ENCODE measurements at places on chromosomes 7 and 10.
A peak's percentile ranks its signal among the peaks of the same experiment; 100 is the strongest.

GRCh38 chr10:4982764-4983226 lies 19.6 kb downstream of the AKR1C1 start:
- no peak for DNase-seq

GRCh38 chr10:103493362-103493915 lies at the start of gene NEURL1:
TSS of gene NEURL1 (plus strand) at chr10:103493705. CDS start at chr10:103494388, 683 bp downstream.
- peak; percentile 51 for DNase-seq

DNA sequence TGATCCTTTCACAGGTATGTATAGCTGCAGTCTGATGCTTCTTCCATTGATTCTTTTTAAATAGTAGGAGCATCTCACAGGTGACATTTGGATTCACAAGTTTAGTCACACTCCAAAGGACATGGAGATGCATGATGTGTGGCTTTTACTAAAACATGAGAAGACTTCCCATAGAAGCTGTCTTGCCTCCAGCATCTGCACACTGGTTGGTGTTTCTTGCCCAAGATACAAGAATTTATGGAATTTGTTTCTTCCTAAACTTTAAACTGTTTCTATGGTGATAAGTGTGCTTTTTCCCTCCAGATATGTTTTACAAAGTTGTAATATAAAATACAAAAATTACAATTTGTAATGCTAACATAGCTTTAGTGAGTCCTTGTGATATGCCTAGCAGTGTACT lies 24.2 kb downstream of the ADIRF start:
- DNase-seq: no peak

DNA sequence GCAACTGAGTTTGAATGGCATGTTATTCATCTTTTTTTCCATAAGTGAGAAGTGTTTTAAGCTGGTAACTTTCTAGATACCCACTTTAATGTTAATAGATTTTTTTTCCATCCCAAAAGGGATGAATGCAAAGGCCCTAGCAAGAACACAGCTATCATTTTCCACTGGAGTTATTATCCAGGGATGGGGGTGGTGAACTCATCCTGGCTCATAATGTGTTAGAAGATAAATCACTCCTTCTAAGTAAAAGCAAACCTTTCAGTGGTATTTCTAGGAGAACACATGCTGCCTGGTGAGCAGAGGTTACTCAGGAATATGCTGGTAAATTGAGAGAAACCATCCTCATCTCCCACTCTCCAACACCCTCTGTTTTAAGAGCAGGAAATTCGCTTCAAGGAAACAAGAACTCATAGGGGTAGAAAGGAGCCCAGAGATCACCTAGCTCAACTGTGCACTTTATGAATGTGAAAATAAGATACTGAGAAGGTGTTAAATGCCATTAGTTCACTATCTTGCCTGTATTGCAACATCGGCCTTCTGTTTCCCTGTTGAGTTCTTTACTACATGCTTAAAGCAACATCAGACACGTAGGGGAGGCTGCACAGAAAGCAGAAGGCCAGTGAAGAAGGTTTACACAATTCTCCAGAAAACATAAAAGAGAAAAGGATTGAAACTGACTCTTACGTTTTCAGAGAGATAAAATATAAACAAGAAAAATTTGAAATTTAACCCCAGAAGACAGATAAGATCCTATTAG lies 264.0 kb upstream of the PRKCQ start:
- no peak for DNase-seq

DNA sequence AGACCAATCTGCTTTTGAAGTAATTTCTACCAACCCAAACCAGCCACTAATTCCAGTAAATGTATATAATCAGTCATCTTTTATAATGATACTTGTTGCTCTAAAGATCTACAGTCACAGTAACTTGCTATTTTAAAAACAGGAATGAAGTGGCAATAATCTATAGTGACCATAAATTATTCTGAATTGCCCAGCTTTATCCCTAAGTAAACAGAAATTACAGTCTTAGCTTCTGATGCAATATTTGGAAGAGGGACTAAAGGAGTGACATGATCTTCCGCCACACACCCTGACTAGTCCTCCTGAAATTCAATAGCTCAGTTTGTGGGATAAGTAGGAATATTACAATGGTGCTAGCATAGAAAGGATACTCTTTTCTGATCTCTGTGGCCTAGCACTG lies 96.1 kb downstream of the ATE1 start:
- no peak for DNase-seq

GRCh38 chr10:7610026-7610425 lies 56.7 kb downstream of the ITIH5 start:
- DNase-seq: no peak

DNA sequence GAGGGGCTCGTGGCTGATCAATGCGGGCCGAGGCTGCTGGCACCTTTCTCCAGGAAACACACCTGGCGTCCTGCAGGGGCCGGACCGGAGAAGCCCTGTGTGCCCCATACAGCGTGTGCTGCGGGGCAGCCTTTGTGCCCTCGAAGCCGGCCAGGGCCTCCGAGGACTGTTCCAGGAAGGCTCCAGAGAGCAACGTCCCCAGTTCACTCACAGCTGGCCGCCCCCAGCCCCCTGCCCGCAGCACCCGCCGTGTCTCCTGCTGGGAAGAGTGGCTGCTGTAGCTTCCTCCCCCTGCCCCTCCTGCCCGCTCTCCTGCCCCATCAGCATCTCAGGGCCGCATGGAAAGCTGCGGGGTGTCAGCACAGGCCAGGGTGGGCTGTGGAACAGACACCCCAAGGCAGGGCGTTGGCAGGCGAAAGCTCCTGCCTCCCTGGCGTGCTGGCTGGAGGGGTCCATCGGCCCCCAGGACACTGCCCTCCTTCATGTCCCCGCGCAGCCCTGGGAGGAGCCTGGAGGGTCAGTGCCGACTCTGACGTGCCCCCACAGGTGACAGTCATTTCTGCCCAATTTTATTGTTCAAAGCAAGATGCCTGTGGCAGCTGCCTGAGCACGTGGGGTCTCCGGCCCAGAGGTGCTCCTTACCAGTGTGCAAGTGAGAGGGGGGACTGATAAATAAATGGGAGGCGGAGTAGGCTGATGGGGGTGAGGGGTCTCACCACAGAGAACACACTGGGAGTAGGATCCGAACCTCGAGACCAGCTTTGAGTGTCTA lies 95.8 kb upstream of the DIP2C start:
- DNase-seq: no peak

DNA sequence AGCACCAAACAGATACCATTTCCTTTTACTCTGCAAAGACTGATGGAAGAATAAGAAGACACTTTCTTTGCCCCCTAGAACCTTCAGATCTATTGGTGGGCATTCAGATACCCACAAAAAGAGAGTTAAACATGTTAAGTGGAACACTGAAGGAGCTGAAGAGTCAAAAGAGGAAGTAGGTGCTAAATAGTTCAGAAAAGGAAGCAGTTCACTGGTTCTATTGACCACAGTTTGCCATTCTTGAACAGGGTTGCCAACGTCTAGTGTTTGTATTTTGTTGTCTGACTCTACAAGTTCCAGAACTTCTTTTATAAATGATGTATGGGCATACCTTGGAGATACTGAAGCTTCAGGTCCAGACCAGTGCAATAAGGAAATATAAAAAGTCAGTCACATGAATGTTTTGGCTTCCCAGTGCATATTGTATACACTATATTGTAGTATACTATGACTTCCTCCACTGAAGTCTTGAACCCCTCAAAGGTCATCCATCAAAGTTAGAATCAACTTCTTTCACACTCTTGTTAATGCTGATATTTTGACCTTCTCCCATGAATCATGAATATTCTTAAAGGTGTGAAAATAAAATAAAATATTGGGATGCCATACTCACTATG lies 47.5 kb upstream of the AGR3 start:
- peak; percentile 91 for DNase-seq

DNA sequence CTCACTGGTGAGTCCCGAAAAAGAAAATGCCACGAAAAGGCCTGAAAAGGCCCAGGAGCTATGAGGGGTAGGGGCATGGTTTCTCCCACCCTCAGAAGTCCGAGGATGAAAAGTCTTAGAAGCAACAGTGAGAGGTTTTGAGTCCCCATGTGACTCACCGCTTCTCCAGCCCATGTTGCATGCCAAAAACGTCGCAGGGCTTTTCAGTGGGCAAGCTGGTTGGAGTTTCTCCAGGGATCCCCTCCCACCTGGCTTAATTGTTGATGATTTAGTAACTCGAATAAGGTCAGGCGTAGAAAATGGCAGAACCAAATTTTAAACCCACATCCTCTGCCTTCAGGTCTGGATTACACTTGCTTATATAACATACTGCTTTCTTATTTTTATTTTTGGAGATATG lies 96.3 kb upstream of the ARMC3 start:
- DNase-seq: no peak

DNA sequence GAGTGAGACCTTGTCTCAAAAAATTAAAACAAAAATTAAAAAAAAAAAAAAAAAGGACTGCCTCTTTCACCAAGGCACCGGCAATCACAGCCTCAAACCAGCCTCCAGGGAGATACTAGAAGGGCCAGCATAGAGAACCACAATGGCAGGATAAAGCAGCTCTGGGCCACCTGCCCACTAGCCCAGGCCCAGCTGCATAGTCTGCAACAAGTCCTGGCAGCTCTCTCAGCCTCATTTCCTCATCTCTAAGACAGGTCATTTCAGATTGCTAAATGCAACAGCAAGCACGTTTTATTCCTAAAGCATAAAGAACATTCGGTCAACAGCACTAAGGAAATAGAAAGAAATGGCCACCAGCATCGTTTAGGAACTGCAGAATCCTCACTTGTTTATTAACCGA lies 28.8 kb downstream of the XPNPEP1 start:
- DNase-seq: no peak

DNA sequence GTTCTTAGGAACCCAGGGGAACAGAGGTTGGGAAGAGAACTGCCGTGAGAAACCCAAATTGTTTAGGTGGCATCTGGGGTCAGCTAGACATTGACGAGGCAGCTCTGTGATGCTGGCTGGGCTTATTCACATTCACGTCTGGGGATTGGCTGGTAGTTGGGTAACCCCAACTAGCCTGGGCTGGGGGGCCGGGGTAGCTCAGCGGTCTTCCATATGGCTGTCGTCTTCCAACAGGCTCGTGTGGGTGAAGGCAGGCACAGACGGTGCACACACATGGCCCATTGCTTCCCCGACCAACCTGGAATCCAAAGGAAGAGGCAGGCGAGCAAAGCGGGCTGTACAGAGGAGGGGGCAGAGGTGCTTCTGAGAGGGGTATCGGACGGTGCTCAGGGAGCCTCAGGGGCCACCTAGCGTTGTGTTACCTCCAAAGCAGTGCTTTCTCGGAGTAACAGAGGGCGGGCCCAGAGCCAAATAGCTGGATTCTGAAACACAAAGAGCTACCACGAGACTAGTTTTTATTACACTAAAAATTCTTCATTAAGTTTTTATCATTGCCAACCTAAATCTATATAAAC lies 34.5 kb downstream of the MKI67 start:
- no peak for DNase-seq

- DNase-seq: peak; percentile 31
Observed at GRCh38 chr10:44864051-44864450, 47.1 kb upstream of the TMEM72 start.

DNA sequence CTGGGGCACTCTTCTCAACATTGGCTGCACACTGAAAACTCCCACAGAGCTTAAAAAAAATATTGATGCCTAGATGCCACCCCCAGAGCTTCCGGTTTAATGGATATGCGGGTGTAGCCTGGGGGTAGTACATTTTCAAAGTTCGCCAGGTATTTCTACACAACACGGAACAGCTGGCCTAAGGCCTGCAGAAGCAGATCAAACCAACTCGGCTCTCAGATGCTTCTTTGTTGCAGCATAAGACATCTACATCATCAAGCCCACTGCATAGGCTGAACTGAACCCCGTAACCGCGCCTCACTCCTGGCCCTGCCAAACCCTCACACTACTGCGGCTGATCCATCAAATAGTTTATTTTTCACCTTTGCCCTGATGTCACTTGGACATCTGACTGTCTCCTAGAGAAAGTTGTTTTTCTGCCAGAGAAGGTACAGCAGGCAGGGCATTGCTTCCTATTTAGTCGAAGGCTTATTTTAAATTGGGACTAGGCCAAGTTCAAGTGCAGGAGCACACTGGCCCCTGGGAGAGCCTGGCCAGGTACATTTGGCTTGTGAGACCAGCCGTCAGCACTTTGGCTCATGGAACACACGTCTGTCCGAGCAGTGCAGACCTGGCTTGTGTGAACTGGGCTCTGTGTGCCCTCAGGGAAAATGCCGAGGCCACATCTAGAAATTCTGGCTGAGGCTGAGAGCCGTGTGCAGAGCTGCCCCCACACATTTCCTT lies 113.3 kb downstream of the TACC2 start:
- no peak for DNase-seq

GRCh38 chr7:45026984-45027773 lies 27.2 kb downstream of the CCM2 start:
- DNase-seq: peak; percentile 95

DNA sequence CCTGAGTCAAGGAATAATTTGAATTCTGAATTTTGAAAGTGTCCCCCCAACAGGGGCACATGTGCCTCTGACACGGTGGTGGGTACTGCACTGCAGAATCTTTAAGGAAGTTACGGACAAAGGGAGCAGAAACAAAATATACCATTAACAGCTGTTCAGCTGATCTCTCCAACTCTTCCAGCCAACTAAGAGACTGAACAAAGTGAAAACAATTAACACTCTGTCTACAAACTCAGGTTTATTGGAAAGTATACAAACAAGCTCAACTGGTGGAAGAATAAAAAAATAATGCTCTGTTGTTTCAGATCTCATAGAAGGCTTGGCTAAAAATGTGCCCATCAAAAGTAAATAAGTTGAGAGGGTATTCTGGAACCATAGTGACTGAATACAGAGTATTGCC lies 34.4 kb downstream of the ASB4 start:
- DNase-seq: no peak

DNA sequence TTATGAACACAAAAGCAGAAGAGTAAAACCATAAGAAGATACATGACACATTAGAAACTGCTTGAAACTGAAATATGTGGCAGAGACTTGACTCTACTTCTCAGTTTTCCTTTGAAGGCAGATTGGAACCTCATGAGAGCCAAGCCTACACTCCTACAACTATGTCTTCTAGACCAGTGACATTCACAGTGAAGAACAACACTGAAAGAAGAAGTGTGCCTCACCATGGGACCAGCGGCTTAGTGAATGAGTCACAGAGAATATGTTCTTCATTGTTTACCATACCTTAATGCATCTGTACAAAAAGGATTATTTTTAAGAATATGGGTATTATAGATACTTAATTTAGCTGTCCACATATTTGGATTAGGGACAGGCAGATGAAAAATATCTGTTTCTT lies 248.3 kb downstream of the CDC14C start:
- DNase-seq: no peak

- DNase-seq: no peak
Observed at GRCh38 chr10:69738071-69738470, 63.6 kb upstream of the COL13A1 start.

DNA sequence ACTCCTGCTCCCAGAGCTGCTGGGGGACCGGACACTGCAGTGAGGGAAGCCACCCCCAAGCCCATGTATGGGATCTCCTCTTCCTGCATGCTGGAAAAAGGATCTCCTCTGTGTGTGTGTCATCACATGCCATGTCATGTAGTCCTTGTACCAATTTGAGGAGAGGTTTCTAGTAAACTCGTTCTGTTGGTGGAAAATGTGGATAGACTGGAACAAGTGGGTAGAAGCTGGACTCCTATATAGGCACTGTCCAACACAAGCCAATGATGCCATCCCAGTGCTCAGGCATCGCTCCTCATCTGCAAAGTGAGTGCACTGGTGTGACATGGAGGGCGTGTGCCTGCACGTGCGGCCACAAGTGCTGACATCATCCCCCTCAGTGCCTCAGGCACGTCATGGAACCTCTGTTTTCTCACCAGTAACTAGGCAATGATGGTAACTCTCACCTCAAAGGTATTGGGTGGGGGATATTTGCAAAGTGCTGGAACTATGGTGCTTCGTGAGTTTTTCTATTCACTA lies 19.3 kb downstream of the MYO1G start:
- DNase-seq: peak; percentile 45

GRCh38 chr7:138238734-138239659 lies 162.7 kb downstream of the AKR1D1 start:
- no peak for DNase-seq

GRCh38 chr7:17844022-17844421 lies 96.3 kb downstream of the SNX13 start:
- DNase-seq: no peak
